ENCODE measurements at places on chromosomes 4 and X.

DNA sequence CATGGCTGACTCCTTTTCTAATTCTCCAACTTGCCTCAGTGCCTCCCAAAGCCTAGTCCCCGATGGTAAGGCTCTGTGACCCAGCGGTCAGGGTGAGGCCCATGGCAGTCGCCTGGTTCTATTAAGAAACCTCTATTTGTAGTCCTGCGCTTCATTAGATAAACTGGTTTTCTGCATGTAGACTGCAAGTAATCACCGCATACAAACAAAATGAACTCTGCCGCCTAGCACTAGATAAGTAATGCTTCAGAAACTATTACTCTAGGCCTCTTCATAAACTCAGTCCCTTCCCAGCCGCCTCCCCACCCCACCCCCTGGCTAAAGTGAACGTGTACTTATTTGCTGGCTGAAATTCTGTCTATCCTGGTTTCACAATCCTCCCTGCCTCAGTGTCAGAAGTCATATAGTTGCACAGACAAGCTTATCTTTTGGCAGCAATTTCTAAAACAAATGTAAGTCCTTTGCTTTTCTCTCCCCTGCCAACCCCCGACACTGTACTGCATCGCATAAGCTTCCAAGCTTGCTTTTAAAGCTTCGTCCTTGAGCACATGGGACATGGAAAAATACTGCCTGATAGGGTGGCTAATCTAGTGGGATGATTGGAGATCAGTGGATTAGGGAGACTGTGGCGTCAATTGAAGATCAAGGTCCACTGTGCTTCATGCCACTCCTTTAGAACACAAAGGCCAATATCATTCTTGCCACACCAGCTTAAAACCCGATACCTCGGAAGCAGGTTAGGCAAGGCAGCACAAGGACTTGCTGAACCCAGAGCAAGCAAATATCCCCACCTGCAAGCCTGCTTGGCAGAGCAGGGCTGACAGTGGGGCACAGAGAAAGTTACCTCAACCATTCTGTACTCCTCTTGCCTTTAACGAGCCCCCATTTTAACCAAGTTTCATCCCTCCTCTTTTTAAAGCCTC is 125.8 kb downstream of the IRF2 start:
- peak; percentile 50 for DNase-seq

DNA sequence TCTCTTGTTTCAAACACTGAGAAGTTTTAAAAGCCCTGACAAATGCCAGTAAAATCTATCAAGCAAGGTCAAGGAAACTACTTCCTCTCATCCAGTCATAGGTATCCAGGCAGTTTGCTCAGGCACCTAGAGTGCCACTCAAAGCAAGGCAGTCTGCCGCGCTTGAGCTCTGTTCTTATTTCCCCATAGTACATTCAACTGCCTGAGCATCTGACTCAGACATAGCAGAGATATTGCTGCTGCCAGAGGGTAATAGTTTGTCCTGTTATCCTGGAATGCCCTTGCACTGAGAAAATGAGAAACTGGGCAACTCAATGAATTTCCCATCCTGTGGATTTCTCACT is 16.1 kb upstream of the ATP8A1 start:
- DNase-seq = peak; percentile 55

DNA sequence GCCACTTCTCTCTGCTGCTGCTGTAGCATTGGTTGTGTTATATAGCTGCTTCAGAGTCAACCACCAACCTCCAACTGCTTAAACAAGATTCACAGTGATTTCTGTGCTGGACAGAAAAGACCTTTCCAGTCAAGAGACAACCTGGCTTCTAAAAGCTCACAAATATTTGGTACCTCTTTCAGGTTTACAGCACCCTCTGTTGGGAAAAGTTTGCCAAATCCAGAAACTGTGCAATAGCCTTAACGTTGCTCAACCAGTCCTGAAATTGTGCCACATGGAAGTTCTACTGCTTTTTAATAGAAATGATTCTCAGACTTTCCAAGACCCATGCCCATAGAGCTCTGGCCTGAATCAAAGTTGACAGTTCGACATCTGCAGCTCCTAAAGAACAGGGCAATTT is 842.1 kb upstream of the HTR2C start:
- no peak for DNase-seq

DNA sequence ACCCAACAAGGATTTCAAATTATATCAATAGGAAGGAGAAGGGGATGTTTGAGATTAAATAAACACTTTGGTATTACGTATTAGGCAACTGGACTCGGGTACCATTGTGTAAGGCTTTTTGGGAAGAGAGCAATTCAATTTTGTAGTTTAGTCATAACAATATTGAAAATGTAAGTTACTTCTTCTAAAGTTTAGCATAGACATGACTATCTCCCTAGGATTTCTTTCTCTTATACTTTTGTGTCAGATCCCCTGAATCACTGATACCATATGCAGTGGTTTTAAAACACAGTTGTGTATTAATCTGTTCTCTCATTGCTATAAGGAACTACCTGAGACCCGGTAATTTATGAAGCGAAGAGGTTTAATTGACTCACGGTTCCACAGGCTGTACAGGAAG is 123.8 kb upstream of the FAM9C start:
- no peak for DNase-seq

Data from left cardiac atrium (tissue), 4 donors.